ENCODE measurements at places on chromosomes 12 and 14. TPM values are rescaled to one million over a fixed set of nuclear protein-coding genes. Genes with fewer than 3 reads are reported as not detected.

DNA sequence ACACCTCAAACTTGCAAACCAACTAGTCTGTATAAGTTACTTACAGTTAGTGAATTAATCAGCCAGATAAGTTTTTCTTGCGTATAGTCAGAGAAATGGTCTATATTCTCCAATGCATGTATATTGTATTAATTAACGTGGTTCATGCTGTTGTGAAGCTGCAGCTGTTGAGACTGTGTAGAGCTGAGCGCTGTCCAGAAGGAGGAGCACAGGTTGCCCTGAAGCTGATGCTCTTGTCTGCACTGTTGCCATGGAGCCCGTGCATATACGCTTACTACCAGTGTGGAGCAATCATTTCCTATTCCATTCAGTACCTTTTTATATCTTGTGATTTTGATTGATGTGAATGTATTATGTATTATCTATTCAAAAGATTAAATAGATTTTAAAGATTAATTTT lies 74.3 kb upstream of the ARID2 start:
- DNase-seq: no peak

GRCh38 chr12:98823012-98823411 lies 177.9 kb downstream of the APAF1 start:
- DNase-seq: no peak

DNA sequence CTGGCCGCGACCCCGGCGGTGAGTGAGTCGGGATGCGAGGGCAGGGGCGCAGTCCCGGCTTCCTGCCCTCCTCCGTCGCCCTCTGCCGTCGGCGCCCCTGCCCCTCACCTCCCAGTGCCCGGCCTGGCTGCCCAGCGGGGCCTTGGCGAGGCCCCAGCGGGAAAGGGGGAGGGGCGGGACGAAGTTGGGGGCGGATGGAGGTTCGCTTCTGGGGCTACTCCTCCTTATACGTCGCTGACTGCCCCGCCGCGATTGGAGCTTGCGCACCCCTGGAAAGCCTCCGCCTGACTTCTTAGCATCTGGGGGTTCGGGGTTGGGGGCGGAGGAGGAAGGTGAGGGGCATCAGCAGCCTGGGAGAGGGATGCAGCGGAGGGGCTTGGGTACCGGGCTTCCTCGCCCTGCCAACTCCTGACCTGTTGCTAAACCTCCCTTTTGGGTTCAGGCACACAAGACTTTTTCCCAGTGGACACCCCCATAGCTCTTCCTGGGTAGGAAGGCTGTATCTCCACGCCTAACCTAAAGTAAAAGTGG lies 406 bp downstream of the TMEM263 start:
- DNase-seq: peak; percentile 77

DNA sequence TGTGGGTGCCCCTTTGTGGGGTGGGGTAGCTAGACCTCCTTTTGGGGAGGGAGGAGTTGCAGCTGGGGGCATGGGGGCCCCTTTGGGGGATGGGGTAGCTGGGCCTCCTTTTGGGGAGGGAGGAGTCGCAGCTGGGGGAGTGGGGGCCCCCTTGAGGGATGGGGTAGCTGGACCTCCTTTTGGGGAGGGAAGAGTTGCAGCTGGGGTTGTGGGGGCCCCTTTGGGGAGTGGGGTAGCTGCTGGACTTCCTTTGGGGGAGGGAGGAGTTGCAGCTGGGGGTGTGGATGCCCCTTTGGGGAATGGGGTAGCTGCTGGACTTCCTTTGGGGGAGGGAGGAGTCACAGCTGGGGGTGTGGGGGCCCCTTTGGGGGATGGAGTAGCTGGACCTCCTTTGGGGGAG lies 7.0 kb downstream of the NACA start:
- no peak for DNase-seq

DNA sequence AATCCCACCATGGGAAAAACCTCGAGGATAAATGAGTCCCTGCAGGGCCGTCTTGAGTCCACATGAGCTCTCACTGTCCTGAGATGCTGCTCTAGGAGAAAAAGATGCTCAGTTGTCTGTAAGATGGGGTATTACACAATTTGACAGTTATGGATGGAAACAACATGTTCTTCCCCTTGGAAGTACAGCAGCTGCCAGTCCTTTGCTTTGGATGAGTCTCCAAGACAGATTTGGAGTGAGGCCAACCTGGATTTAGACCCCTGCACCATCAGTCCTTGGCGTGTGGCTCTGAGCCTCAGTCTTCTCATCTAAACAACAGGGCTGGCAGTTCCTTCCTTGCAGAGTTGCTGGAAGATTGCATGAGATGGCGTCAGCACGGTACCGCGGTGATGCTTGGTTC lies 309.1 kb upstream of the FKBP4 start:
- DNase-seq: no peak

- DNase-seq: no peak
These were observed 186.4 kb downstream of the ANO6 start for GRCh38 chr12:45402288-45402687.

DNA sequence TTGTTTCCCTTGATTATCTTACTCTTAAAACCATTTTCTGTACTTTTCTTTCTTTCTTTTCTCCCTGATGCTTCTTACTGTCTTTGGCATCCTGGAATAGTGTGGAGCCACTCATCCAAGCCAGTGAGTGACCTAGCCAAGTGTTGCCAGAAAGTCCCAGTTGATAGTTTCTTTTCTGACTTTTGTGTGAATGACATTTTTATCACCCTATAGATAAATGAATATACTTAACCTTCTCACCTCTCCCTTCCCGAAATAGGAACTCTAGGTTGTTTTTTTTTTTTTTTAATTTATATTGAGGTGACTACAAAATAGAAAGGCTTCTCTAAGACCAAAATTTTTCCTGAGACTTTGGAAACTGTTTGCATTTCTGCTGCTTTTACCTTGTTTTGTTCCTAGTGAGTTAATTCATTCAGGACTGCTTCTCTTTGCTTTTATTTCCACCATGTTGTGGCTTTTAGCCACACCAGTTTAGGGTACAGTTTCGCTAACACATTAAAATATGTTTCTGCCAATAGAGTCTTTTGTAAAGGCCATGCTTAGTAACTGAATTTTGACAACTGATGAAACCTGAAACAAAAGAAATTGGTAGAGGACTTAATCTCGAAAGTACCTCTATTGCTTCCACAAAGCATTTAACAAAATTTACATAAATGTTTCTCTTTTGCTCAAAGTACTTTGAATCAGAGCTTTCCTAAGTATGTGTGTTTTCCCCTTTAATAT lies 194.6 kb downstream of the ERC1 start:
- no peak for DNase-seq

The RHOJ gene
- 3.0 TPM for total RNA-seq

- no peak for DNase-seq
These were observed 6.4 kb downstream of the PDE1B start for GRCh38 chr12:54555670-54556257.
